ENCODE measurements at places on chromosomes 13 and 19.
A peak's percentile ranks its signal among the peaks of the same experiment; 100 is the strongest.

DNA sequence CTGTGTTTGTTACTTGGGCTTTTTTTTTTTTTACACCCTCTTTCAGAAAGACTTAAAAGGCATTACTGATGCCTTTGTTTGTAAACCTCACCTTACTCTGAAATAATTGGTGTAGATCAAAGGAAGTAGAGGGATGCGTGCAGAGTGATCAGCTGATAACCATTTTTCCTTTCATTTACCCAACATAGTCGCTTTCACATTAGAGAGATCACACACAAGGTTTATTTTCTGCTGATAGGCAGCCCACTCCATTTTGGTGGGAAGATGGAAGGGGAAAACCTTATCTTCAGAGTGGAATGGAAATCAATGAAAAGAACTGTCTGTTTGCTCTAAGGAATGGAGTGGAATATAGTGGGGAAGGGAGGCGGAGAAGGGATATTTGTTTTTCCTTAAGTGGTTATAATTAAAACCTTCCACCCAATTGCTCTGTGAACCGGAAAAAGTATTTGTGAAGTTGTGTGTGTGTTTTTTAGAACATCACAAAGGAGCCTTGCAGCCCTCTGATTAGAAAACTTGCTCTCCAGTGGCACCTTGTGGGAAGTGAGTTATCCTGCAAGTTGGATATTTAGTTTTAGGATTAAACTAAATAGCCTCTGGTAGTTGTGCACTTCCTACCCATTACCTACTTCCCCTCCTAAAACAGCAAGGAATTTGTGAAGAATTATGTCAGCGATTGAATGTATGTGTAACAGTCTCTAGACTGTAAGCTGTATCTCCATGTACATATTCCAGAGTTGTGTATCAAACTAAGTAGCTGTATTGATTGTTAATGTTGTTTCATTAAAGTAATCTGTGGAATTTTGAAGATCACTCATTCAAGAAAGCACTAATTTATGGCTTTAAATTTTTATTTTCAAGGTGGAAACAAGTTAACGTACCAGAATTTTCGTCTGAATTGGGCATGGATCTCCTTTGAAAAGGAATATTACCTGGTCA is 76.8 kb downstream of the FREM2 start:
- peak; percentile 13 for DNase-seq

DNA sequence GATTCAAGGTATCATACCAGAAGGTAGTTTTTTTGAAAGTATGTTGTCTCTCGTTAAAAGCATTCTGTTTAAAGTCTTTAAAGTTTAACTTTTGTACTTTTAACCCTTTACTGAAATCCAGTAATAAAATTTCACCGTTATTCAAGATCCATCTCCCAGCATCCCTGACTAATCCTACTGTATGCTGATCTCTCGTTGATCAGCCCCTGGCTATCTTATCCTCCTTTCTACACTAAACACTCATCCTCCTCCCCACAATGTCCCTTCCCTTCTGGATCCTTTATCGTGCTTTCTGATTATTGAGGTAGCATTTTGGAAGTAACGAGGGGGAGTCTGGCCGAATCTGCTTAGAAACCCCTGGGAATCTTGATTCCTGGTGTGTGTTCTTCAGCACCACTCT is 1.3 kb downstream of the TPP2 start:
- DNase-seq = no peak

- DNase-seq = no peak
Measured at GRCh38 chr13:64186503-64187250, 2771.0 kb upstream of the PCDH20 start.

DNA sequence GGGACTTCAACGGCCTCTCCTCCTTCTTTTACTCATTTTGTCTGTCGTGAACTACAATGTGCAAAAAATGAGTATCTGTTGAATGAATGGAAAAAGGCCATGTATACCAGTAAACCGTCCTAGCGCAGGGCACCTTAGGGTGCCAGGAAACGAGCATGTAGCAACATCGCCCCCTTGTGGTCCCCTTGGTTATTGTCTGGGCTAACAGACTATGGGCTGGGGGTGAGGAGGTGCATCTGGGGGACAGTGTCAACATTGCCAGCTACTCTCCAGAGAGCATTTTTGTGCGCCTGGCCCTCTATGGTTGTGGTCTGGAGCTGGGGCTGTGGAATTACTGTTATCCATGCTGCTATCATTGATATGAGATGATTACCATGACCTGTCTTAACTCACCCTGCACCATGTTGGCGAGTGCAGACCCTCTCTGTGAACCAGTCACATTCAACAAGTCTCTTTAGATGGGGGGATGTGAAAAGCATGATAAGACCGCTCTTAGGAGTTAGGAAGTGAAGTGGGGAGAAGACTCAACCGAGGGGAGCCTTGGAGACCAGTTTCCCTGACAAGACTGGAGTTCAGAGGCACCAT is 22.8 kb upstream of the SIGLEC11 start:
- DNase-seq = peak; percentile 77

DNA sequence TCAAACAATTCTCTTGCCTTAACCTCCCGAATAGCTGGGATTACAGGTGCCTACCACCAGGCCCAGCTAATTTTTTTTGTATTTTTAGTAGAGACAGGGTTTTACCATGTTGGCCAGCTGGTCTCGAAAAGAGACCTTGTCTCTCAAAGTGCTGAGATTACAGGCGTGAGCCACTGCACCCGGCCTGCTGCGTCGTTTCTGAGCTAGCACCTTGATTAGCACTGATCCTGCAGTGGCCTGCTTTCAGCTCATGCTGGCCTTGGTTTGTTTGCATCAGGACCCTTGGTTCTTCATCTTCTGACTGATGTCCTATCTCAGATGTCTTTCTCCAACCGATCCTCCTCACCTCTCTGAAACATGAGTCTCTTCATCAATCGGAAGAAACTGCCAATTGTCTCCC is 4.9 kb upstream of the TFDP1 start:
- no peak for DNase-seq

DNA sequence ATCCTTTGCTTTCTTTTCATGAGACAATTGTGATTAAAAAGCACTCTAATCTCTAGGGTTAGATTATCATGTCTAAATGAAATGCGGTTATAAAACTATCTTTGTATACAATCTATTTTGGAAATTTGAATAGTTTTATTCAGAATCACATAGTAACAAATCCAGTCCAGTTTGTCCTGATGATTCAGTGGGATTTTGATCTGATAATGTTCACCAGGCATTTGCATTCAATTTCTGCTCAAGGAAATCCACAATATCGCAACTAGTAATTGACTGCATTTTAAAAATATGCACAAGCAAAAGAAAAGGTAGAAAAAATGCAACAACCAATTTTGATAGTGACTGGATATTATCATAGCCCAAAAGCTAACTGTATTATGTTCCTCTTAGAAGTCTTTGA is 63.8 kb downstream of the ITGBL1 start:
- DNase-seq = no peak

GRCh38 chr19:46365561-46365960 is 18.7 kb downstream of the PPP5C start:
- DNase-seq = no peak

GRCh38 chr13:85137516-85137915 is 661.7 kb downstream of the SLITRK6 start:
- DNase-seq = no peak

- DNase-seq = no peak
Measured at GRCh38 chr19:3543150-3544057, 4.4 kb downstream of the TEKTIP1 start.

- DNase-seq = no peak
Measured at GRCh38 chr13:50810998-50811397, 32.5 kb downstream of the DLEU7 start.

GRCh38 chr13:33153421-33154404 is 131.8 kb downstream of the STARD13 start:
- no peak for DNase-seq

GRCh38 chr13:49020940-49021553 is 45.3 kb downstream of the FNDC3A start:
- no peak for DNase-seq

DNA sequence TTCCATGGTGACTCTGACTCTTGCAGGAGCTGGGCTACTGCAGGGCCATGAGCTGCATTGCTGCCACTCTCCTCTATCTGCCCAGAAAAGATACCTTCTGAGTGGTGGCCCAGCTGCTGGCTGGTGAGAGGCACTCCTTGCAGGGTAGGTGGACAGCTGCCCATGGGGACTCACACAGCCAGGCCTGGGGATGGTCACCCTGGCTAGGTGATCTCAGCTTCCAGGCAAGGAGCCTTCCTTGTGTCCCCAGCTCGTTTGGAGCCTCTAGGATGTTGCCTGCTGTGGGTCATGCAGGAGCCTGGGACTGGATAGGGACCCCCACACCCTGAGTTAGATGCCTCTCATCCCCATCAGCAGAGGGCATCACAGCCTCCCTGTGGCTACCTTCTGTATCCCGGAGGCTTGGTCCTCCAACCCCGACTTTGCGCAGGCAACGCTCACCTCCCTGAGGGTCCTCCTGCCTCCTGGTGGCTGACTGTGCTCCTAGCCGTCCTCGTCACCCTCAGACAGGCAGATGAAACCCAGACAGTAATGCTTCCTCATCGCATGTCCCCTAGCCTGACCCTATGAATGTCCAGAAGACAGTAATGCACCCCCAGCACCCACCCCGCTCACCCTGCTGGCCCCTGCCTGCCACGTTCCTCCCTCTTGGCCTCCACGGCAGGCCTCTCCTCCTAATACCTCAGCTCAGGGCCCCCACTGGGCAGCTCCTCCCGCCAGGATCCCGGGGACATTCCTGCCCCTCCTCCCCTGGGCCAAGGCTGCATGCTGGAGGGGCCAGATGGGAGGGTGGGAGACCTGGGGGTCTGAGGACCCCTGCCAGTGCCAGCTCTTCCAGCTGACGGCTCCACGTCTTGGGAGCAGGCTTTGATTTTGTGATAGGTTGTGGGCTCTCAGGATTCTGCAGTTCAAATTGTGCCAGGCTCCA is 13.6 kb upstream of the ZNF14 start:
- no peak for DNase-seq

DNA sequence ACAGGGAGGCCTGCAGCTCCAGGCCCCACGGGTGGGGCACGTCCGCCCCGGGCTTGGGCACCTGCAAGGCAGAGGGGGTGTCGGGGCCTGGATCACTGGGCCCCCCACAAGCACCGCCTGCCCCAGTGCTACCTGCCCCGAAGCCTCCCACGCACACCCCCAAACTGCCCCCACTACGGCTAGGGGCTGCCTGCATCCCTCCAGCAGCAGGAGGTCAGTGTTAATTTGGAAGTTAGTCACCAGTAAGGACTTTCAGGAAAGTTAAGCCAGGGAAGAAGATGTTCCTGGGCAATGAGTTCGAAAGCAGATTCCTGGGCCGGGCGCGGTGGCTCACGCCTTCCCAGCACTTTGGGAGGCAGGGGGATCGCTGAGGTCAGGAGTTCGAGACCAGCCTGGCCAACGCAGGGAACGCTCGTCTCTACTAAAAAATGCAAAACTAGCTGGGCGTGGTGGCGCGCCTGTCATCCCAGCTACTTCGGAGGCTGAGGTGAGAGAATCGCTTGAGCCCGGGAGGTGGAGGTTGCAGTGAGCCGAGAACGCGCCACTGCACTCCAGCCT is 5.5 kb downstream of the PEAK3 start:
- no peak for DNase-seq

GRCh38 chr13:99385940-99386339 is 78.7 kb upstream of the GPR183 start:
- DNase-seq = no peak

Data from GM13977 (cell line).